Activated CD4-positive, alpha-beta T cell treated with anti-CD3 and anti-CD28 coated beads, Interleukin-2, Interleukin-6, amounts not matched to agents 100 ng/mL and 50 ng/mL, durations not matched to agents 16 hours and 8 hours (primary cell): ENCODE measurements at places on chromosomes 1 and 21.
A peak's percentile ranks its signal among the peaks of the same experiment; 100 is the strongest.

DNA sequence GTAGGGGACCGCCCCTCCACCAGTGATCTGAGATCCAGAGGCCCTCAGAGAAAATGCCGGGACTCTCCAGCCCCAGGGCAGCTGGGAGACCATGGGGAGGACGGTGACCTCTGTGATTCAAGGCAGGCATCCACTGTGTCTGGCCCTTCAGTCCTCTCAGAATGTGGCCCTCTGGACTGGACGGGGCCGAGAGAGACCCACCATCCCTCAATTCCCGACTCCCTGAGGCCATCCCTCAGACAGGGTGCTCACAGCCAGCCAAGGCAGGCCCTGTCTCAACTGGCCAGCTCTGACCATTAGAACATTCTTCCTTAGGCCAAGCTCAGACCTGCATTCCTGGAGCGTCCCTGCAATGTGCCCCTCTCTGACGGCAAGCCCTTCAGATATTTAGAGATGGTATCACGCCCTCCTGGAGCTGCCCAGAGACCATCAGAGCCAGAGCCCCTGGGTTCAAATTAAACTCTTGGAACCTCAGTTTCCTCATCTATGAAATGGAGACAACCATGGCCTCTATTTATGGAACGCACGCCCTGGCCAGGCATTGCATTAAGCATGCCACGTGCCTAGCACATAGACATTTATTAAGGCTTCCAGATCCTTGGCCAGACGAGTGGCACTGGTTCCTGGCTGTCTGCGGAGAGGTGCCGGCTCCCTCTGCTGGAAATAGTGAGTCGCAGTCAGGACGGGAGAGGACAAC, 9.6 kb upstream of the EPS8L3 start:
- peak; percentile 81 for DNase-seq

GRCh38 chr21:34761758-34762330, 93.0 kb downstream of the CLIC6 start:
- no peak for DNase-seq

- no peak for DNase-seq
These were observed 89.9 kb downstream of the IER5 start for GRCh38 chr1:181178241-181178879.

DNA sequence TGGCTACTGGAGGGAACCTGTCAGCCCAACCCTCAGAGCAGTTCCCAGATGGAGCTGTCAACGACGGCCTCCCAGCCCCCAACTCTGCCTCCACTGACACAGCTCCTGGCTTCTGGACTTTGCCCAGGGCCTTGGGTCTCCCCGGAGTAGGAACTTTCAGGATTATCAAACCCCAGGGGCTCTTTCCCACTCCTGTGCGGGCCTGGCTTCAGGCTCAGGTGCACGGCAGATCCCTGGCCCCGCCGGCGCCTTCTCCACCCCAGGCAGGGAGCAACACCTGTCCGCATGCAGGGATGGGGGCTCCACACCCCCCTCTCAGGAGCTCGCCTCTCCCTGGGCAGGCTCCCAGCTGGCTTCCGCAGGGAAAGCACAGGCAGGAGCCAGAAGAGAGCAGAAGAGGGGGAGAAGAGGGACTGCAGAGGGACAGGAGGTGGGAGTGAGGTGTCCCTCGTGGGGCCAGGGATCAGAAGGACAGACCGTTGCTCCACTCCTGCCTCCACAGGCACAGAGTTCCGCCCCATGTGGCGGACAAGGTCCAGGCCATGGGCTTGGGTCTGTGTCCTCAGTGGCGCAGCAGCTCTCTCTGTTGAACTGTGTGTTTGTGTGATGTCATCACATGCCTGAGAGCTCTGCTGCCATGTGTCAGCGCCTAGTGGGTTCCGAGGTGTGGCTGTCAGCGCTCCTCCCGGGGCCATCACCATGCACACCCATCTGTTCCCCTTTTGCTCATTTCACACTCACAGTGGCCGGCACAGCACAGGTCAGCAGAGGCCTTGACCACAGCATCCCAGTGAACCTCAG, 107.7 kb downstream of the PDE9A start:
- DNase-seq, result no peak

- no peak for DNase-seq
These were observed 326.4 kb downstream of the NTNG1 start for GRCh38 chr1:107467286-107467685.

DNA sequence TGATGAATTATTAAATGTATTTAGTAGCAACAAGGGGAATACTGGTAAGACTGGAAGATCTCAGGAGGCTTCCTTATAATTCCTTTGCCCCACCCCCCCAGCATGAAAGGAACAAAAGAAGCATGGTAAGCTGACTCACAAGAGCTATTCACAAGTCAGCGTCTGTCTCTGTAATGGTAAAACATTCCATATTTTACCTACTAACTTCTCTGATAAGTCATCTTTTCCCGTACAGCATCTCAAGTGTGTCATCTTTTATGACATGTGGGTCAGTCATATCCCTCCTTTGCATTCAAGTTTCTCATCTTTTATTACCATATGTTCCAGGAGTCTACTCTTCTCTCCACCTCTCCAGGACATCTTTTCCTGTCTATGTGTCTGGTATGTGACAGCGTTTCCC, 241.3 kb downstream of the PLA2G4A start:
- DNase-seq, result no peak

DNA sequence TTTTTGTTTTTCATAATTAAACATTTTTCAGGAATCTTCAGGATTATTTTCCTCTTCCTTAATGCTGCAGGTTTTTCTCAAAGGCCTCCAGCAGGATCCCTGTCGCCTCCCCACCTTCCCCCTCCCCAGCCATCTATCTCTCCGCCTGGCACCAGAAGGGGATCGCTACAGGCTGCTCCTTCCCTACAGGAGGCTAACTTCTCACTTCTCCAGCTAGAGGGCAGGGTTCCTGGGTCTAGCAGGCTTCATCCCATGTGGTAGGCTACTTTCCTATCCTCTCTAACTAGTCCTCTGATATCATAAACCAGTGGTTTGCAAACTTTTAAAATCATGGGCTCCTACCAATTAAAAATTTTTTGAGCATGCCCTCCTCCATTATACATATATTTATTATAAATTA, 104.1 kb downstream of the KCNN3 start:
- DNase-seq, result no peak

DNA sequence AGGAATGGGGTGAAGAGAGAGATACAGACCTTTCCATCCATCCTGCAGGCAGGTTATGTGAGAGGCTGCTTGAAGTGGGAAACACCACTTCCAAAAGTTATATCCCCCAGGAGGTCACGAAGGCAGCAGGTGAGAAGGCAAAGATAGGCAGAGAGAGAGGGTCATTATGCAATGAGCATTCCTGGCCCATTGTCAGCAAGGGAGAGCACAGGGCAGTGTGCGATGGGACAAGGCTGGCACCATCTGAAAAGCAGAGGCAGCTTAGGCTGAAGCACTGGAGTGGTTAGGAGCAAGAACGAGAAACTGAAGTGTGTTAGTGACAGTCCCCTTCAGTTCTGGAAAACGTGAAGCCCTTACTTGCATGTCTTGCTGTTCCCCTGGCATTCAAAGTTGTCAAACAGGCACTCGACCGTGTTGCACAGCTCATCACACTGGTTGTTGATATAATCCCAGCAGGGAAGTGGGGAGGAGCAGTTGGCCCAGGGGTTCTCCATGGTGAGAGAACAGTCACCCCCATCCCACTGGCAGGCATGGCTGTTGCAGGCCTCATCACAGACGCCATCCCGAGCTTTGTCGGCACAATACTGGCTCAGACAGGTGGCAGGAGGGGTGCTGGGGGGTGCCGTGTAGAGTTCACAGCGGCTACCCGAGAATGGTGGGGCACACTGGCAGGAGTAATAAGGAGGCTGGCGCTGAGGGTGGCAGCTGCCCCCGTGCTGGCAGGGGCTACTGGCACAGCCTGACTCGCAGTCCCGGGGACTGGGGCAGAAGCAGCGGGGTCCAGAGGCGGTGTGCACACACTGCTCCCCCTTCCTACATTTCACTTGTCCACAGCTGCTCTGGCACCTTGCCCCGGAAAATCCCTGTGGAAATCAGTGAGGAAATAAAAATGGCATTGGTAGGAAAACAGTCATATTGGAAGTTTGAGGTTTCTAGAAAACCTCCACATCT, 28.9 kb upstream of the ADAM30 start:
- DNase-seq, result no peak

DNA sequence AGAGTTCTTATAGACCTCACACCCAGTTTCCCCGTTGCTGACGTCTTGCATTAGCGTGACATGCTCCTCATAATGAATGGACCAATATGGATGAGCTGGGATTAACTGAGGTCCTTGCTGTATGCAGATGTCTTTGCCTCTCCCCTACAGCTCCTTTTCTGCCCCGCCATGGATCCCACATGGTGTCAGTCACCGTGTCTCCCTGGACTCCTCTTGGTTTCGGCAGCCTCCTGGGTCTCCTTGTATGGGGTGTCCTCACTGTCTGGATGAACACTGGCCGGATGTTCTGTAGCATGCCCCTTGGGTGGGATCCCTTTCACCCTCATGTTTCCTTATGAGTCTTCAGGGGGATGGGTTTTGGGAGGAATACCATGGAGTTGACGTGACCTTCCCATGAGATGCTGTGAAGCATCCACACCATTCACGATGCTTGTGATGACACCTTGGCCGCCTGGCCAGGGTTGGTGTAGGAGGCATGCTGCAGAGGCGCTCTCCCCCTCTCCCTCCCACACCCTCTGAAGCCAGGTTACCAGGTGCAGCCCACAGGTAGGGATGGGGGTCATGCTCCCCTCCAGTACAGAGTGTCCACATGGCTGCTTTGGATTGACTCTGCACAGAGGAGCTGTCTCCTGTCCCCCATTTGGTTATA, 4.4 kb downstream of the GJC2 start:
- DNase-seq, result no peak

GRCh38 chr1:200938955-200939354, 44.3 kb downstream of the INAVA start:
- peak; percentile 14 for DNase-seq

DNA sequence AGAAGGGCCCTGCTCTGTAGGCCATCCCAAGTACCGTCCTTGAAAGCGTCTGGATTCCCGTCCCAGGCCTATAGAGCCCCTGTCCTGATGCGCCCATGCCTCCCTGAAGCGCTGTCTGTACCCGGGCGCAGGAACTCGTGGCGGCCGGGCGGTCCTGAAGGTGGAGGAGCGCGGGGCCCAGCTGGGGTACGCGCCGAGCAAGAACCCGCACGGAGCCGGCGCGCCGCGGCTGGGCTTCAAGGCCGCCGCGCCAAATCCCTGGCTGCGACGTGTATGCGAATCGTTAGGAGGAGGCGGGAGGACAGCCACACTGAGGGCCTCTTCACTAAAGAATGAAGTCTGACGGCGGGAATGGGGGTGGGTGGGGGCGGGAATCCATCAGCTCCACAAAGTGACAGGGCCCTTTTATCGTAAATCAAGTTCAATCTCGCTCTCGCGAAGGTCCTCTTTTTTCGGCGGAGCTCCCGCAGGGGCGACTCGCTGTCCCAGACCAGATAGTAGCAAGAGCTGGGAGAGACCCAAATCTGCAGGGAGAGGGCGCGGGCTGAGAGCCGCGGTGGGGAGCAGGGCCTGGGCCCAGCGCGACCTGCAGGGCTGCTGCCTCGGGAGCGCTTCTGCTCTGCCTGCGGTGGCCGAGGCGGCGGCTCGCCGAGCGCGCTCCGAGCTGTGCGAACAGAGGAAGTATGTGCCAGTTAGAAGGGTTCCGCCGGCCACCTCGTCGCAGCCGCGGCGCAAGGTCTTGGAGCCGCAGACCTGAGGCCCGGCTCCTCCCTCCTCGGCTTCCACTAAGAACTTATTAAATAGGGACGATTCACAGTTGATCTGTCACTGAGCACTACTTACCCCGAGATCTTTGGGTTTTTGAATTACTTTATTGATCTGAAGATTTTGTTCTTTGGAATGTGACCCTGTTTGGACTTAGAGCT, 10.4 kb downstream of the BARHL2 start:
- peak; percentile 30 for DNase-seq

DNA sequence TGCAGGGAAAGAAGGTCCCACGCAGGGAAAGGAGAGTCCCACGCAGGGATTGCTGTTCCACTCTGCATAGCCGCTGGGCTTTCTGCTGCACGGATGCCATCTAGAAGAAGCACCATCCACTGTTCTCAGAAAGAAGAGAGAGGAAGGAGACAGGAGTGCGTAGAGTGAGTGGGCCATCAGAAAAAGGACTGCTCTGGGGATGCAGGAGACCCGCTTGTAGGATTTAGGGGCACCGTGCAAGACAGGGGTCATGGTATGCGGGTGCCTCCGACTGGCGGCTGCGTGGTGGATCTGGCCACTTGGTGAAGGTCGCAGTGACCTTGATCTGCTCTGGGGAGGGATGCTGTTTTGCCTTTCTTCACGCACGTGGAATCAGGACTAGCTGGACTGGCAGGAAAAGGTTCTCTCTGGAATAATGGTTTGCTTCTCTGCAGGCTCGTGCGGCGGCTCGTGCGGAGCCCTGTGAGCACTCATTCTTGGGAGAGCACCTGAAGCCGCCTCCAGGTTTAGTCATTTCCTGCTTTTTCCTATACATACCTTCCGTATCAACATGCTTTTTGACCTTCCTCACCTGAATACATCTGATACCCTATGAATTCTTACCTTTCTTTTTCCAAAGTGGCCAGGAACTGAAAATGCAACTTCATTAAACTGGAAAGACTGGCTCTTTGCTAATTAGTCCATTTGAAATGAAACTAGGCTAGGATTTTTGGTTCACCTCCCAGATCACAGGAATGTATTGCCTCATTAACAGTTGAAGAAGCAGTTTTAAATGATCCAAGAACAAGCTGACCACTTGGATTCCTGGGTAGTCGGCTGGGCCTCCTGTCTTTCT, 181.6 kb downstream of the KIF26B start:
- no peak for DNase-seq

DNA sequence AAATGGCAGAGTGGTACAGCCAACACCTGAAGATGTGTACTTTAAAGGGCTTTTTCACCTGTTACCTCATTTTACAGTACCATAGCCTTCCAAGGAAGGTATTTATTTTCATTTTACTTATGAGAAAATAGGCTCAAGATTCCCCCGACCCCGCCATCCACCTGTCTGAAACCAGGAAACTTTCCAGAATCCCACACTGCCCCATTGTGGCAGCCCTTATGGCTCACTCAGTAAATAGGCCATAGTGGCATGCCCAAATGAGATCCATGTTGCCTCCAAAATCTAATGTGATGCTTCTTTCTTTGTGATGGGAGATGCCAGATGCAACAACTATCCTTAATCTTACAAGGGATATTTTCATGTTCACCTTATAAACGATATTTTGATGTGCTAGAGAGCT, 97.8 kb downstream of the EBNA1BP2 start:
- no peak for DNase-seq

DNA sequence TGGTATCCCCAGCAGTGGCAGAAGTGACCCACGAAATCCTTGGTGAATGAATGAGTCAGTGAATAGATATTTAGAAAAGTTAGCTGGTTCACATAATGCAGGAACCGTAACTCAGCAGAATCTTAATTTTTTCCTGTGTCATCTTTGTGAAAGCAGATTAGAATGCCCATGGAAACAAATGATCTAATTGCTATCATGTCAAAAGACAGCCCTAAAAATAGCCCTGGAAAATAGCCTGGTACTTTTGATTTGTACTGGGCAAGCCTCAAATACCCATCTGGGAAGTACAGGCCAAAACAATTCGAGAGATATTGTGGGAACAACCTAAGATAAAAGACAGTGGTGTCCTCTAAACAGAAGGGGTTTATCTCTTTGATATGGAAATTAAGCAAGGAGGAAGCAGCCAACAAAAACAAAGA, 21.1 kb downstream of the FYB2 start:
- DNase-seq, result no peak

- no peak for DNase-seq
These were observed 151.1 kb downstream of the PCNX2 start for GRCh38 chr1:233144434-233144833.
